ENCODE measurements at places on chromosomes 12 and 14.
A peak's percentile ranks its signal among the peaks of the same experiment; 100 is the strongest.

DNA sequence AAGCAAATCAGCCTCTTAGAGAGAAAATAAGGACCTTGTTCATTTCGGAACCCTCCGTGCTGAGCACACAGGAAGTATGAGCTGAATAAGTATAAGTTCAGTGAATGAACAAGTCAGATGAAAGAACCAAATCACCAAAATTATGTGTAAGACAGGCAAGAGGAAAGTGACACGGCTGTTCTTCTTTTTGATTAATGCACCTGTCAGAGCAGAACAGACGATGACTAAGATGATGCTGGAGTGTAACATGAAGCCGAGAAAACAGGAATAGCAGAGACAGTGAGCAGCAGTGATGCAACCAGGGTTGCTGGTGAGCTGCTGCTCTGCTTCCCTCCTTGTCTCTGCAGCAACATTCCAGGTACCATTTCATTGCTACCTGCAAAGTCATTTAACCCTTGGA, 861.1 kb downstream of the GALC start:
- DNase-seq = peak; percentile 73

GRCh38 chr14:71355324-71356201, 448.3 kb downstream of the PCNX1 start:
- DNase-seq = no peak

DNA sequence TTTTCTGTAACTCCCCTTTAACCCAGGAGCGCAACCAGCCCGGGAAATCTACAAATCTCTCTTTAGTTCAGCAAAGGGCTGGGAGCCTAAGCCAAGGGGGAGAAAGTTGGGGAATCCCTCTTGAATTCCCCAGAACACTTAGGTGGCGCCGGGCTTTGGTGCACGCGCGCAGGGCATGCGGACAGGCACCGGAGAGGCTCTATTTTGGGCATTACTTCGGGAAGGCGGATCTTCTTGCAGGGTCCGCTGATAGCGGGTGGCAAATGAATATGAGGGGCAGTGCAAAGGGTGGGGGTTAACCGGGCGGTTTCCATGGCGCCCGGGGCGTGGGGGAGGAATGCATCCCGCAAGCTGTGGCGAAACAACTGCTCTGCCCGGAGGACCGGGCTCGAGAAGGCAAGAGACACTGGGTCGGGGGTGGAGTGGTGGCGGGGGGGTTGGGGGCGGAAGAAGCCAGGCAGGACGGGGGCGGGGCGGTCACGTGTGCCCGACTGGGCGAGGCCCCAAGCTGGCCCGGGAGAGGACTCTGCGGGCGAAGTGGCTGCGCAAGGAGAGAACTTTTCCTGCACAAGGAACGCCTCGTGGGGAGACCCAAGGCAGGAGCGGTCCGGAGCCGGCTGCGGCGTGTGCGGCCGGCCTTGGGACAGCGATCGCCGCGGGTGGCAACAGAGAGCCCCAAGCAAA, at the start of gene FLVCR2:
FLVCR2 (plus strand) TSS at position 519 of the 684 bp plus-strand sequence. CDS start 353 bp downstream, outside the sequence.
- peak; percentile 34 for DNase-seq

DNA sequence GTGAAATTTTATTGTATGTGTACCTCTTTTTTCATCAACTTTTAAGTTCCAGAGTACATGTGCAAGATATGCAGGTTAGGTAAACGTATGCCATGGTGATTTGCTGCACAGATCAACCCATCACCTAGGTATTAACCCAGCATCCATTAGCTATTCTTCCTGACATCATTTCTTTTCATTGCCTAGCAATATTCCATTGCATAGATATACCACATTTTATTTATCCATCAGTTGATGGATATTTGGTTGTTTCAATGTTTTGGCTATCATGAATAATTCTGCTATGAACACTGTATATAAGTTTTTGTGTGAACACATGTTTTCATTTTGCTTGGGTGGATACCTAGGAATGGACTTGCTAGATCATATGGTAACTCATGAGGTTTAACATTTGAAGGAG, 439.9 kb upstream of the SOX5 start:
- no peak for DNase-seq

- DNase-seq = no peak
These were observed 73.6 kb downstream of the GRIP1 start for GRCh38 chr12:66605293-66605692.

DNA sequence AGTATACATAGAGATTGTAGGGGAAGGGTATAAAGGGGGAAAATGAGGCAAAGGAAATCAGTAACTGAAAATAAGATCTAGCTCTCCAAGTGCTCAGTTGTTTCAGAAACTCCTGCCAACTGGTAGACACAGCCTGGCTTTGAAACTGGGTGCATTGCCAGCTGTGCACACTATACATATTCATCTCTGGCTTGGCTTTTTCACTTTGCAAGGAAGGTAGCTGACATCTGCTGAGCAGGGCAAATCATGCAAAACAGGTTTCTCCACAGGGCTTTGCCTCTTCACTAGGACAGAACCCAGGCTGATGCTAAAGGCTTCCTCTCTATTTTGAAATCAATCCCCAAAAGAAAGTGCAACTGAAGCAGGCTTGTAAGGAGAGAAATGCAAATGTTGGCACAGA, 101.5 kb downstream of the HELB start:
- peak; percentile 46 for DNase-seq

DNA sequence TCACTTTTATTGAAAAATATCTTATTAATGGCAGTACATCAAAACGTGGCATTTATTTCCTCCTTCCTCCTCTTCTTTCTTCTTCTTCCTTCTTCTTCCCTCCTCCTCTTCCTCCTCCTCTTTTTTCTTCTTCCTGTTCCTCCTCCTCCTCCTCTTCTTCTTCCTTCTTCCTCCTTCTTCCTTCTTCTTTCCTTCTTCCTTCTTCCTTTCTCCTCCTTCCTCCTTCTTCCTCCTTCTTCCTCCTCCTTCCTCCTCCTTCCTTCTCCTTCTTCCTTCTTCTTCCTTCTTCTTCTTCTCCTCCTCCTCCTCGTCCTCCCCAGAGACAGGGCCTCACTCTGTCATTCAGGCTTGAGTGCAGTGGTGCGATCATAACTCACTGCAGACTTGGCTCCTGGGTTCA, 457.2 kb downstream of the AEBP2 start:
- no peak for DNase-seq

DNA sequence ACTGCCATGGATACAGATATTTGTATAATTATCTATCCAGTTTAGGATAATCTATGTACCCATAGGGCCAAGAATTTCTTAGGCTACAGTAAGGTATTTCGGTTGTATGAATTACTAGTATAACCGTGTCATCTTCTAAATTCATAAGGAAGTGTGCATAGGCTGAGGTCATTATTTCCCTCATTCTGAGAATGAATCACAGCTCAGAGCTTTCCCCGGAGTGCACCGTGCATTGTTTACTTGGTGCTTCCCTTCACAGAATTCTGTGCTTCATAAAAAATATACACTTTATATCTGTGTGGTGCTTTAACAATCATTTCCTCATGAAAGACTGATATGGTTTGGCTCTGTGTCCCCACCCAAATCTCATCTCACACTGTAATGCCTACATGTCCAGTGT, 514.1 kb downstream of the ETNK1 start:
- DNase-seq = no peak

GRCh38 chr12:53383258-53383657, 3.3 kb downstream of the SP1 start:
- no peak for DNase-seq

DNA sequence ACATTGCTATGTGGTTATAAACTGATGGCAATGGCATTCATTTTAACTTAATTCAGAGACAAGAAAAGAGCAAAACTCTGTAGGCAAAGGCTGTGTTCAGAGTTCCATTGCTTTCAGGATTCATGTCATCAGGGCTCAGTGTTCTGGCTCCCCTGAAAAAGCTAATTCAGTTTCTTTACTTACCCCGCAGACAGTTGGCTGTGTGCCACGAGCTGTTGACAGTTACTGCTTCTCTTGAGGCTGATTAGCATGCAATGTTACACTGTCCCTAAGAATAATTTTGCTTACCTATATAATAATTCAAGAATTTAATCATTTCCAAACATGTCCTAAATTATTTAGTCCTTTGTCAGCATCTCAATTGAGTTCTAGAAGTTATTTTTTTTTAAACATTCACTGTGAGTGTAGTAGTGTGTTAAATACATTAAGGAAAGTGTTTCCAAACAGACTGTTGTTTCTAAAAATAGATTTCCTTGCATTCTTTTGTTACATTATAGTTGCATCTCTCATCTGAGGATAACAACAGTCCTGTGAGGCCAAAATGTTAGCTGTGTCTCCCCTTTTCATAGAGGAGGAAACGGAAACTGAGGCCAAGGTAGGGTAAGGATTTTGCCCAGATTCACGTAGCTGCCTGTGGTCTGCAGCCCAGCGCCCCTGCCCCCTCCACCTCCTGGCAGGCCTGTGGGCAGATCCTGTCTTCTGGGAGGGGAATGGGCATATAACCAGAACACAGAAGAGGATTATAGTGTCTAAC, 98.6 kb downstream of the PELI2 start:
- peak; percentile 85 for DNase-seq

- DNase-seq = no peak
These were observed 377.4 kb downstream of the GRIN2B start for GRCh38 chr12:13603953-13604352.

- DNase-seq = no peak
These were observed 143.2 kb downstream of the CALM1 start for GRCh38 chr14:90539996-90540395.

DNA sequence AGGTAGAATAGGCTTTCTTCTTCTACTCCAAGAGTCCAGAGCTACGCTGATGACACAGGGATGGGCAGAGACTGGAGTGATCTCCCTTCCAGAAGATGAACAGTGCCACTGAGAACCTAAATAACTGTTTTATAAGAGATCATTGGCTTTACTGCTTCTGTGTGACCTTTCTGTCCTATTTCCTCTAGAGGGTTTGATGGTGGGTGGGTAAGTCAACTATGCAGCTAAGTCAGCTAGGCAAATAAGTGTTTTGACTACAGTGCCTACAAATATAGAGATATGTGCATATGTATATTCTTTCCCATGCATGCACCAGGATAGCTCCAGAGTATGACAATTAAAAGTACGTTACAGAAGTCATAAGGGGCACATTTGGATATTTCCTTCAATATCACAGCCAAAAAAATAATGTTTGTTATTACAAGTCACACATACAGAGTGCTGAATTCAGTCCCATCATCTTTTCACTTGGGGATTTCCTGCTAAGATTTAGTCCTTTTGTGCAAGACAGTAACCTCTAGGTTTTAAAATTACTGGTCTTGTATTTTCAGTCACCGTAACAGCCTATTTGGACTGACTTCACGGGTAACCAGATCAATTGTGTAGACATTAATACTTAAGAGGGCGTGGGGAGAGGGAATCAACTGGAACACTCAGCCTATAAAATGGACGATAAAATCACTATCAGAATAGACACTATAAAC, 412.6 kb upstream of the SOX5 start:
- DNase-seq = no peak

- no peak for DNase-seq
These were observed 6.2 kb upstream of the KIF26A start for GRCh38 chr14:104131968-104132732.

GRCh38 chr12:120131116-120131515, 14.6 kb upstream of the RAB35 start:
- DNase-seq = no peak

GRCh38 chr12:52081263-52081733, 1.8 kb downstream of the SMIM41 start:
- peak; percentile 58 for DNase-seq

DNA sequence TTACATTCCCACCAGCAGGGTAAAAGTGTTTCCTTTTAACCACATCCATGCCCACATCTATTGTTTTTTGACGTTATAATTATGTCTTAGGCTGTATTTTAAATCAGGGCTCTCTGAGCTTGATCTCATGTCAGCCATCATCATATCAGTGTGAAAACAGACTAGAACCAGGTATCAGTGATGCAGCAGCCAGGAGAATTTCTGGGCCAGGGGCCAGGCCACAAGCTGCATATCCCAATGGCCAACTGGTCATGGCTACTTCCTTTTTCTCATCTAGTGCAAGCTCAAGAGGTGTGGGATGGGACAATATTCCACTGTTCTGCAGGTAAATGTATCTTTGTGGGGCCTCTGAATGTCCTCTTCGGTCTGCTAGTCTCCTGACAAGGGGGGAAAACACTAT, 125.1 kb downstream of the CRADD start:
- no peak for DNase-seq

GRCh38 chr14:78631551-78631950, 461.4 kb downstream of the NRXN3 start:
- DNase-seq = no peak

DNA sequence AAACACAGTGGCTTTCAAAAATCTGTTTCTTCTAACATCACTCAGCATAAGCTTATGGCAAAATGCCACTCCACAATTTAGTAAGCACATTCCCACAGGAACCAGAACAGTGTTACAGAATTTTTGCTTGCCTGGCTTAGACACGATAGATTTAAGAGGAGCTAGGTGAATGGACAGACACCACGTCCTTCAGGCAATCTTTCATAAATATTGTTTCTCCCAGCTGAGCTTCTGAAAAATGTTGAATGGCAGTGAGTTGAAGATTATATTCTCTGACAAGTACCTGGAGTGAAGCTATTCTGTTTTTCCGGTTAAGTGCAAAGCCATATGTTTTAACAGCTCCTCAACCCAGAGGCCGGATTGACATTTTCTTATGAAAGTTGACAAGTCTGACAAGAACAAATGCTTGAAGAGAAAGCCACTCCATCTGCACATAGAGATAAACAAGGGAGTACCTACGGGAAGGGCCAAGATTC, 102.0 kb downstream of the FSCB start:
- DNase-seq = no peak

- DNase-seq = no peak
These were observed 112.5 kb downstream of the ALX1 start for GRCh38 chr12:85392508-85392907.

DNA sequence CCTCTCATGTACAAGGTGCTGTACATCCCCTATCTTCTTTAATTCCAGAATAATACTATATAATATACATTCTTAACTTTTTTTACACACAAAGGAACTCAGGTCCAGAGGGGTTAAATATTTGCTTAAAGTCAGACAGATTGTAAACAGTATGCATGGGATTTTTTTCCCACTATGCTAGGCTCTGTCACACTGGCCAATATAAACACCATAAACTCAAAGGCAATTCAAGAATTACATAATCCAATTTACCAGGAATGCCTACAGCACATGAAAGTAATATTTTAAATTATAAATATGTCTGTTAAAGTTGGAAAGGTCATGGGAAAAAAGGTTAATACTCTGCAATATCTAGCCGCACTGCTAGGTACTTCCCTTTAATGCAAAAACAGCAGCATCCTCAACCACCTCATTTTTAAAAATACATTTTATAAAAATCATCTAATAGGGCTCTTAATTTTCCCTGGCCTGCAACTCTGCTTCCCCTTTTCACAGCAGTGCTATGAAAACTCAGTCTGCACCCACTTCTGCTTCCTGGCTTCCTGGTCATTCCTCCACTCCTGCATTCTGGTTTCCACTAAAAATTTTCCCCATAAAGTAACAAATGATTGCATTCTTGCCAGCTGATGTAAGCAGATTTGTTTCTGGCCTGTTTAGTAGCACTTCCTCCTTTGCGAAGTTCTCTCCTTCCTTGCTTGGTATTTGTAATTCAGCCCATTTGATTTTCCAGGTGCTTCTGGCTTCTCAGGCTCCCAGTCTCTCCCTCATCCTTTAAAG, 128.1 kb downstream of the ITPR2 start:
- DNase-seq = no peak

DNA sequence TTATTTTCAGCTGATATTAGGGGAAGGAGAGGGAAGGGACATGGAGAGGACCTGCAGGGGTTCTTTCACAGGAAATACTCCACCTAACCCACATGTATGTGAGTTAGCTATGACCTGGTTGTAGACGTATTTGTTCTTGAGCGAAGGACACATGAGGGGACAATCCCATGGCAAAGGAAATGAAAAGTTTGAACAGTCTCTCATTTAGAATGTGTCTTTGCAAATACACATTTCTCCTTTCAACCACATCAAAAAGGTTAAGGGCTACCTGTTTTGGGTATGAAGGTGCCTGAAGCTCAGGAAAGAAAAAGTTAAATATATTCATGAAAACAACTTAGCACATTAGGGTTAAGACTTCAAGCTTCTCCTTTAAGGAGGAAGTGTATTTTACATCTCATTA, 7.4 kb downstream of the PYGL start:
- DNase-seq = no peak
